ENCODE measurements at places on chromosomes 12 and 14.
A peak's percentile ranks its signal among the peaks of the same experiment; 100 is the strongest.

- no peak for DNase-seq
Measured at GRCh38 chr12:11856971-11857370, 207.5 kb downstream of the ETV6 start.

DNA sequence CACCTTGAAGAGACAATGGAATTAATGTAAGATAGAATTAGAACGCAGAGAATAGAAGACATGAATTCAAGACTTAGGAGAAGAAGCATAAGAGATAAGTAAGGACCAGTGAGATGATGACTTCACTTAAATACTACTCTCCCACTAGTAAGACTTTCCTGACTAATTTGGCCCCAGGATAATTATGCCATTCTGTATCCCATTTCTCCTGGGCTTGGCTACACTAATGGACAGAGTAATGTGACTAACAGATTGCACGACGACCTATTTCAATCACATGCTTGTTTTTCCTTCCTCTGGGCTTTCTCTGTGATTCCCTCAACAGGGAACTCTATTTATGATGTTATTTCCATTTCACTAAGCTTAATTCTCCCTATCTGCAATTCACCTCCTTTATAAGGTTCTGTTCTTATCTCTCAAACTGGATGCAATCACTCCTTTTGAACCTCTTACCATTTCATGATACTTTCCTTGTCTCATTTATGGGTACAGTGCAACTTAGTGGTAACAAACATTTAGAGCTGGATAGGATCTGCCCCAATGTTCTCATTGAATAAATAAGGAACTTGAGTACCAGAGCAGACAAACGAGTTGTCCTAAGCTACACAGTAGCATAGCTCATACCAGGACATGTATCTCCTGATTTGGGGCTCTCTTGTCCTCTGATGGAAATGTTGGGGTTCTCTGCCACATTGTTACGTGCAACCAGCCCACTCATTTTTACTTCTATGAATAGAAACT lies 102.7 kb downstream of the BTG1 start:
- no peak for DNase-seq

DNA sequence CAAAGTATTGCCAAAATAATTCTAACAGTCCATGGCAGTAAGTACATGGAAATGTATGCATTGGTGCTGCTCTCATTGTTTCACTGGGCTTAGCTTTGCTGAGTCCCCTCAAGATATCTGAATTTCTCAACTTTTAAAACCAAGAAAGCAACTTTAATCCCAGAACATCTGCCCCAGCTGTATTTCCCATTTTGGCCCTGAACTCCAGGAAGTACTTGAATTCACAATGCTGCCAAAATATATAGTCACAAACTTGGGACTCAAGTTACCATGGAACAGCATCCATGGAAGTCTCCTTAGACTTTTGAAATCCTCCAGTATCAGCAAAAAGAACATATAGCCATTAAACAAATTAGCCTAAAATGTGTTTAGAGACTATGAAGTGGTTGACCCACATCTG lies 78.5 kb upstream of the FLRT2 start:
- DNase-seq = no peak

DNA sequence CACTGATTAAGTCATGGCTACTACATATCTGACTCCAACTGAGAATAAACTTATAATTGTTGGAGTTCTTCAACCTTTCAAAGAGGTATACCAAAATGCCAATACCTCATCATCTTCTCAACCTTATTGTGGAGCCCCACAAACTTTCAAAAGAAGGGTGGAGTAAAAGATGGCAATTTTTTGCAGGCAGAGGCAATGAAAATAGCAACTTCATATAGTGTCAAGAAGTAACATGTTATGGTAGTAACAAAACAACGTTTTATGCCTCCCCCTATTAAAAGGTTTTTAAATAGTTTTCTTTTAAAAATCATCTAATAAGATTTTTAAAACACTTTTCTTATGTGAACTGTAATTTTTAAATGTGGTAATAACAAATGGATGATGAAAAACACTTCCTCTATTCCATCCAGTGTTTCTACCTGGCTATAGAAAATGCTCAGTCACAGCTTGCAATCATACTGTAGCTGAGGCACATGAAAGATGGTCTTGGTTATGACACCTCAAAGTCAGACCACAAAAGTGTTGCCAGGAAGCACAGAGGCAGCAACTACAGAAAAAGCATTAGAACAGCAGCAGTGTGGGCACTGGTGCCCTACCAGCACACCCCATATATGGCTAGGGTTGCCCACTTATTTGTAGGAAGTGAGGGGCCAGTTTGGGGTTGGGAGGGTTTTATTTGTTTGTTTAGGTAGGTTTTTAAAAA lies 7.0 kb downstream of the PPP1R12A start:
- no peak for DNase-seq

DNA sequence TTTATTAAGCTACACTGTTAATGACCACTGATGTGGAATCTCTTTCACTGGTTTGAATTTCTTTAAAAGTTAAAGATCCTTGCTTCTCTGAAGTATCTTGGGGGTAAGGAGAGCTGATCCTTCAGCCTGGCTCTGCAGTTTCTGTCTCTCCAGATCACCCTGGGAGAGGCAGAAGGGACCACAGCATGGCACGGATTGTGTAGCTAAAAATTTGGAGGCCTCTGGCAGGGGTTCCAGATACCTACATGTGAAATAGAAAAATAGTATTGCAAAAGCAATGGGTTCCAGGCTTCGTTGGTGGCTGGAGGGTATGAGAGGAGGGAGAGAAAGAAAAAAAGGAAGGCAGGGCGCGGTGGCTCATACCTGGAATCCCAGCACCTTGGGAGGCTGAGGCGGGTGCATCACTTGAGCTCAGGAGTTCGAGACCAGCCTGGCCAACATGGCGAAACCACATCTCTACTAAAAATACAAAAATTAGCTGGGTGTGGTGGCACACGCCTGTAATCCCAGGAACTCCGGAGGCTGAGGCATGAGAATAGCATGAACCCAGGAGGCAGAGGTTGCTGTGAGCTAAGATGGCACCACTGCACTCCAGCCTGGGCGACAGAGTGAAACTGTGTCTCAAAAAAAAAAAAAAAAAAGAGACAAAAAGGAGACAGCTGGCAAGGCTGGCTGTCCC lies 3.4 kb downstream of the CHST11 start:
- DNase-seq = no peak

DNA sequence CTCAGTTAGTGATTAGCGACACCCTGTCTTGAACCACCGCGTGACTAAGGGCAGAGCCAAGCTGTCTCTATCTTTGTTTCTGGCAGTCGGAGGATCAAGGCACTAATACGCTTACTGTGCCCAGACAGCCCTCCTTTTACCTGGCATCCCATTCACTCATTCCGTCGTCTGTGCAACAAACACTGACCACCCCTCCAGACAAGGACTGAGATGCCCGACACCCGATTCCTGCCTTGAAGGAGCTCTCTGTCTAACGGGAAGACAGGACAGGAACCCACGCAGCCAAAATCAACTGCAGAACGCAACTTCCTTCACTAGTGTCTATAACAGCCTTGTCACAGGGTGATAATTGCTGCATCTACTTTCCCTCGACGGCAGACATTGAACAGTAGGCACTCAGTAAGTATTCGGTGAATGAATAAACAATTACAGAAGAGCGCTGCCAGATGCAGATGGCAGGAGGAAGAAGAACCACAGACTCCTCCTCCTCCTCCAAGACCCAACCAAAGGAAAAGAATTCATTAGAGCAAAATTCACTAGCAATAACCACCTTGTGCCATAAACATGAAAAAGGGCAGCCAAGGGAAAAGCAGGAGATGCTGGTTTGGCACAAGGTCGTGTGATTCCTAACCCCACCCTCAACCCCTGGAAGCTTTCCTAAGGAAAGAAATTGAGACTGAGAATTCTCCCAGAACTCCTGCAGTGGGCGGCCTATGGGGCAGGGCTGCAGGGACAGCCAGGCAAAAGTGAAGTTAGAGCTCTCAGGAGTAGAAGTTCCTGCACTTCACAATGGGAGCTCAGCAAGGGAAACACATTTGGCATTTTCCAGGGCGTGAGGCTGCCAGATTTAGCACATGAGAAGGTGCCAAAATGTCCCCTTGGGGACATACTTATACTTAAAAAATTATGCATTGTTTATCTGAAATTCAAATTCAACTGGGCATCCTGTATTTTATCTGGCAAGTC lies 186.6 kb upstream of the DIO3 start:
- no peak for DNase-seq

DNA sequence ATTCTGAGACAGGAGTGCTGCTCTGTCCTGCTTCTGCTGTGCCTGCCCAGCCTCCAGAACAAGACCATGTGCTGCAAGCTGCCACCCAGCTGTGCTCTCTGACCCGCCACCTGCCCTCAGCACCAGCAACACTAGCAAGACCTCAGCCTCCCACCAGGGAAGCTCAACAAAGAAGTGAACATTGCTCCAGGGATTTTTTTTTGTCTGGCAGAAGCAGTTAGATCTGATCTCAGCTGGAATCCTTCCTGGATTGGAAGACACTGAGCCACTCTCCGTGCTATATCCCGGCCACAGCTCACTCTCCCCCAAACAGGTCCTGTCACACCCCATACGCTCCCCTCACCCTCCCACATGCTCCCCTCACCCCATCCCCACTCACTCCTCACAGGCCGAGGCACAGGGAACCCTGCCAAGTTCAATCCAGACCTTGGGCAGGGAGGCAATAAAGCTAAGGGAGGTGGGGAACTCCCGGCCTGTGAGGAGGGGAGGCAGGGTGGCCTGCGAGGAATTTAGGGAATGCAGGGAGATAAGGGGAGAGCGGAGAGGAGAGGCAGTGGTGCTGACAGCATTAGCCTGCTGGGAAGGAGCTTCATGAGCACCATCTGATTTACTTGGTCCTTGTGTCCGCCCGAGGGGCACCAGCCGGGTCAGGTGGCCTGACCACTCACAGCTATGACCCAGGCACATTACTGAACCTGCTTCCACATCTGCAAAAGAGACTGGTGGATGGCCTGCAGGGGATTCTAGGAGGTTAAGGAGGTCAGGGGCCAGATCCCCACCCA lies 29.7 kb downstream of the CCDC85C start:
- DNase-seq = peak; percentile 60

GRCh38 chr12:49059045-49059298 lies 1.6 kb downstream of the KMT2D start:
- no peak for DNase-seq

- DNase-seq = peak; percentile 57
Measured at GRCh38 chr12:70733385-70733784, 96.2 kb upstream of the PTPRB start.

DNA sequence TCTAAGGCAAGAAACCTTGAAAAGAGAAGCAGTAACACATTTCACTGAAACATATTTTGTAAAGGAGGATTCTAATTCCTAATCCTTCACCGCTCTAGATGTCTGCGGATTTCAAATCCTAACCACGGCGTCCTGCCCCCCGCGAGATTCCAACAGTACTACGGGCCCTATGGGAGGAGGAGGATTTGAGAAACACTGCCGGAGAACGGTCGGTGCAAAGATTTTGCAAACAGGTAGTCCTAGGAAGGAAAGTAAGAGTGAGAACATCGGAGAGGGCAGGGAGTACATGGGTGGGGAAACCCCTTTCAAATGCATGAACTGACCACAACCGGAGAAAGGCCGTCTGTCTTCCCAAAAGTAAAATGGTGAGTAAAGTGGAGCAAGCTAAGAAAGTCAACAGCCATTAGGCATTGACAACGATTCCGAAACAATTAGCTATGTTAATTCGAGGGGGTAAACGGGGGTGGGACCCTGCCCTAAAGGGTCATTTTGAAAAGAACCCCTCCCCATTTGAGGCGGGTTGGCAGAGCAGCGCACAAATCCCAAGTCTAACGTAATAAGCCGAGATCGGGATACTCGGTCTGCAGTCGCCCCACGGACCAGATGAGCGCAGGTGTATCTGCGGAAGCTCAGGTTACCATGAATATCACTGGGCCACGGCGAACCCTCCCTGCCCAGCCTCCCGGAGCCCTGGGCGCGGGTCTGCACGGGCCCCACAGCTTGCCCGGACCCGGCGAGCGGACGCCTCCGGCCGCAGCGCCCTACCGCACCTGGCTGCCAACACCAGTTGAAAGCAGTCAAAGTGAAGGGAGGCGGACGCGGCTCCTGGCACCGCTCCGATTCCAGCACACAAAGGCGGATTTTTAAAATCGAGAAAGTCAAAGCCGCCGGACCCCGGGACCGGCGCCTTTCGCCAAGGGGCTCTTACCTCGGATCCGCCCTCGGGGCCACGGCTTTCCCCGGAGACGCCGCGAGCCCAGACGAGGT lies 662 bp downstream of the EPS8 start:
- peak; percentile 9 for DNase-seq

Data from NCI-H2171 treated with DMSO at 0.1 percent for 48 hours (cell line).